HTR-8/SVneo (cell line): ENCODE measurements at places on chromosomes 1 and 21.
A peak's percentile ranks its signal among the peaks of the same experiment; 100 is the strongest.

- no peak for DNase-seq
Observed at GRCh38 chr1:10050611-10051010, 17.9 kb downstream of the UBE4B start.

DNA sequence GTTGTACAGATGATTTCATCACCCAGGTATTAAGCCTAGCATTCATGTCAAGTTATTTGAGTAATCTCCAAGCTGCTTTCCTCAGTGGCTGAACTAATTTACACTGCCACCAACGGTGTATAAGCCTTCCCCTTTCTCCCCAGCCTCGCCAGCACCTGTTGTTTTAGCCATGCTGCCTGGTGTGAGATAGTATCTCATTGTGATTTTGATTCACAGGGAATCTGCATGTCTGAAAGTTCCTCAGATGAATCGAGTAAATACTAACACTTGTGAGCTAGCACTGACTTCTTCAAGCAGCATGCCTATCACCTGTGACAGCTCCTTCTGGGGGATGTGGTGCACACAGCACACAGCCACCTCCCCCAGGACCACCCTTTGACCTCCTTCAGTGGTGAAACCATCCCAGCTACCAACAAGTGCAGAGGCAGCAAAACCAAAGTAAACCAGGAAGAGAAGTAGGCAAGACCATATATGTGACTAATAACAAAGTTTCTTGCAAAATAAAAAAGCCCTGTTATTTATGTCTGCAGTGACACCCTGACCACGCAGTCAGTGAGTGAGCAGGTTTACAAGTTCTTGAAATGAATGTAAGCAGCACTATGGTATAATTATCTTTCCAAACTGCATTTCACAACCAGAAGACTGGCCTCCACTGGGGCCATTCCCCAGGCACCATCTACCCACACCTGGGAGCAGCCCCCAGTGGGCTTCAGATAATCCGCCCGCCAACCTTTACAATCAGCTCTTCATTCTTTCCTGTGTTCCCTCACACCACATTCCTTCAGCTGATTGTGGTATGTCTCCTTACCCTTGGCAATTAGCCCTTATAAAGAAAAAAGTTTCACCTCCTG, 173.8 kb downstream of the ETS2 start:
- peak; percentile 48 for DNase-seq

DNA sequence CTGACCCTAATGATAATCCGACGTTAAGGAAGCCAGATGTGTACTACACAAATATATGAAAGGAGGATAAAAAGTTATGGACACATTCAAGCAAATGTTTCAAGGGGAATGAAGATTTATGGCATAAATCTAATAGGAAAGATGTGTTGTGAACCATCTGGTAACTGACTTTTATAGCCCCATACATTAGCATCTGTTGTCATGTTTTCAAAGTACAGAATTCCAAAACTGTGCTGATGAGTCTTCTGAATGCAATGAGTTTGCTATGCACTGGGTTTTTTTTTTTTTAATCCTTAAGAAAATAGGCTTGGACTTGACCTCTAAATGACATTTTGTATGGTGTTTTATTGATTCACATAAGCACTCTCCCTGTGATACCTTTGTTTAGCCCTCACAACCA, 158.5 kb upstream of the ESRRG start:
- no peak for DNase-seq

GRCh38 chr1:17874710-17875109, 119.6 kb downstream of the ACTL8 start:
- peak; percentile 40 for DNase-seq

DNA sequence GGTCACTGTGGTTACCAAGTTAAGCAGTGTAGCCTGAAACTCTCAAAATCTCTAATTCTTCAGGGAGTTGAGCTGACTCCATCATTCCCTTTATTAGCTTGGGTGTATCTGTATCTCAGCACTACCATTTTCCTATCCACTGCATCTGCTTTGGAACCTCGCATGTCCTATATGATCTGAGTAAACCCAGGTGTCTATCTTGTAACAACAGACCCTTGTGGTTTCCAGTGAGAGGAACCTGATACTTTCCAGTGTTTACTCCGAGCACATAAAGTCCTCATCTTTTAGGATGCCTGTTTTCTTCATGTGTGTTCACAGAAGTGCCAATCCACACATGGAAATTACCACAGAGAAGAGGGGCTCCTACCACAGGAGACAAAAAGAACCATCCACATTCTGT, 650.4 kb downstream of the LMO4 start:
- no peak for DNase-seq

- DNase-seq = no peak
Observed at GRCh38 chr1:31688233-31688918, 15.4 kb downstream of the COL16A1 start.

DNA sequence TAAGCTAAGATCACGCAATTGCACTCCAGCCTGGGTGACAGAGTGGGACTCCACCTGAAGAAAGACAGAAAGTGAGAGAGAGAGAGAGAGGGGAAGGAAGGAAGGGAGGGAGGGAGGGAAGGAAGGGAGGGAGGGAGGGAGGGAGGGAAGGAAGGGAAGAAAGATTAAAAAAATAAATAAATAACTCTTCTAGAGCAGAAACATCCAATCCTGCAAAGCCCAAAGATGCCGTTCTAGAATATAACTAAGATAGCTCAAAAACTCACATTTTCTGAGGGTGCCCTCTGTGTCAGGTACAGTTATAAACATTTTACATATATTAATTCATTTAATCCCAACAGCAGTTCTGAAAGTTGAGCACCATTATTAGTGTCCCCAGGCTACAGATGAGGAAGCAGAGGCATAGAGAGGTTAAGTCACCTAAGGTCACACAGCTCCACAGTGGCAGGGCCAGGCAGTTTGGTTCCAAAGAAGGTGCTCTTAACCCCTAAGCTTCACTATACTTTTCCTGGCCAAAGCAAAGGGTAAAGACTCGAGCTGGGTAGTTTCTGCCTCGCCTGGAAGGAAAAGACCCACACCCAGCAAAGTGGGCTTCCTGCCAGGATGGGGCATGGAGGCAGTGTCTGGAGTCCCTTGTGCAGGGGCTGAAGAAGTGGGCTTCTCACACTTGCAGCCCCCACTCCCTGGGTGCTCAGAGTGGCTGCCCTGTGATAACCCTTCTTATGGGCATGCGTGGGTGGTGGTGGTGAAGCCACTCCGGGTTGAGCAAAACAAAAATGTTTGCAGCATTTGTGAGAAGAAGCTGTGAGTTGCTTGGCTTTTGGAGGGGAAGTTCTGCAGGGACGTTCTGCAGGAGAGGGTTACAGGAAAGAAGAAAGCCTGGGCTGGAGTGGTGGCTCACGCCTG, 7.9 kb upstream of the PIK3CD start:
- no peak for DNase-seq

GRCh38 chr1:235984041-235984825, 80.7 kb downstream of the NID1 start:
- DNase-seq = no peak
